ENCODE measurements at places on chromosomes 1 and 21.
A peak's percentile ranks its signal among the peaks of the same experiment; 100 is the strongest.

DNA sequence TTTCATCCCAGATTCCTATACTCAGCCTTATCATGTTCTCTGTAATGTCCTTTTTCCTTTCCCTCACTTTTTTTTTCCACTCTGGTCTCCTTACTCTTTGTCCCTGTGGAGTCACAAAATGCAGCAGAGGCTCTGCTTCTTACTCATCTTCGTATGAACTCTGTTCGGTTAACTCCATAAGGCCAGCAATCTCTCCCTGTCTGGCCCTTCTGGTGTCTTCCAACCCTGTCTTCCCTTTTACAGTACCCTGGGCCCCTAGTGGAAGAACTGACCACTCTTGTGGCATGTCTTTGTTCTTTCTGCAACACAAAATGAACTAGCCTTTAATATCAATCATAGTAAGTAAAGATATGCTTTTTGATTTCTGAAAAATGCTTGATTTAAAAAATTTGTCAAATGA lies 7.1 kb downstream of the CD101 start:
- no peak for DNase-seq

DNA sequence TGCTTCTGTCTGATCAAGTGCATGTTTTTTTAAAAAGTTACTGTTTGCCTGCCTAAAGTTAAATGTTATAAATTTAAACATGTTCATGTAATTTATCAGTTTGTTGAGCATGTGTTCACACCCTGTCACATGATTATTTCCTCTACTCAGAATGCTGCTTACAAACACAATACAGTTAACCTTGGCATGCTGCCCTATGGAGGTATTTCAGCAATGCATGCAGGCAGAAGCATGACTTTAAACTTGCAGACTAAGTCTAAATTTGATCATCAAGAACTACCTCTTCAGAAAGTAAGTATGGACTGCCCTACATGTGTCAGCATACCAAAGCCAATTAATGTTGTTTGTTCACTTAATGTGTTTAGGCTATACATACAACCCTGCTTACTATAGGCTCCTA lies 161.6 kb downstream of the LRRC40 start:
- DNase-seq = no peak

- no peak for DNase-seq
Measured at GRCh38 chr1:214966346-214966745, 116.2 kb upstream of the KCNK2 start.

DNA sequence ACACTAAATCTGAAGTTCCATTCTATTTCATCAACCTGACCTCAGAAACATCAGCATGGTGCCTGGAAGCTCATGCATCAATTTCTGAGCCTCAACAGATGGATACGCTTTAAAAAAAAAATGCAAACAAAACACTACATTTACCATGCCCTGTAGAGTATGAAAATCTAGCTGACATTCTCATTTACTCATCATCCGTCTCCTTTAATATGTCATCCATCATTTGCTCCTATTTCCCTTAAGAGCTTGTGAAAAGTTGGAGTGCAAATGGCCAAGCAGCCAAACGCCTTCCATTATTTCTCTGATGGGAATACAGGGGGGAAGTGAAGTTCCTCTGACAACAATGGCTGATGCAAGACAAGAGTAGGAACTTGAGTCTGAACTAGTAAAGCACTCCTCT lies 295.0 kb downstream of the TGFB2 start:
- no peak for DNase-seq

GRCh38 chr1:42552636-42553035 lies 89.5 kb downstream of the CCDC30 start:
- DNase-seq = no peak

GRCh38 chr1:228120857-228121489 lies 11.9 kb upstream of the MRPL55 start:
- no peak for DNase-seq

- no peak for DNase-seq
Measured at GRCh38 chr21:35488946-35489345, 439.8 kb upstream of the RUNX1 start.

GRCh38 chr1:186375929-186376319 lies 286 bp downstream of the ODR4 start:
- no peak for DNase-seq

GRCh38 chr1:200888349-200888838 lies 6.3 kb upstream of the INAVA start:
- DNase-seq = peak; percentile 57

DNA sequence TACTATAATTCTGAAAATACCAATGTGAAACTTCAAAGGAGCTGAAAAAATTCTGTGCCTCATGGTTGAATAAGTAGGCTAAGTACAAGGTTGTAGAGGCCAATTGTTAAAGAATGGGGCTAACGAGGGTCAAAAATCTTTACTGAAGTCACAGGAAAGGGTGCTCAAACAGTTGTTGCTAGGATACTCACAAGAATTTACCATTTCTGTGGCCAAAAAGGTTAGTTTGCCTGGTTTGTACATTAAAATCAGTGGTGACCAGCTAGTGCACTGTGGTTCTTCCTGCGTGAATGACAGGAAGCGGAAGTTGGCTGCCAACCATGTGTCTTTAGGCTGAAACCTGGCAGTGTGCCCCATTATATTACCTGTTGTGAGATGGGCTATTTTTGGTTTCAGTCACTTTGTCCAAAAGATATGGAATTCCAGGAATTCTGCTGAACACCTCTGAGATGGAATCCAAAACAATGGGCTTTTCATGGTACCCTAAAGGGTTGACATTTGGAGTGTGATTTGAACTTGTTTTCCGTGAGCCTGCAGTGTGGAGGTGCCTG lies 13.5 kb downstream of the MAP3K21 start:
- no peak for DNase-seq

DNA sequence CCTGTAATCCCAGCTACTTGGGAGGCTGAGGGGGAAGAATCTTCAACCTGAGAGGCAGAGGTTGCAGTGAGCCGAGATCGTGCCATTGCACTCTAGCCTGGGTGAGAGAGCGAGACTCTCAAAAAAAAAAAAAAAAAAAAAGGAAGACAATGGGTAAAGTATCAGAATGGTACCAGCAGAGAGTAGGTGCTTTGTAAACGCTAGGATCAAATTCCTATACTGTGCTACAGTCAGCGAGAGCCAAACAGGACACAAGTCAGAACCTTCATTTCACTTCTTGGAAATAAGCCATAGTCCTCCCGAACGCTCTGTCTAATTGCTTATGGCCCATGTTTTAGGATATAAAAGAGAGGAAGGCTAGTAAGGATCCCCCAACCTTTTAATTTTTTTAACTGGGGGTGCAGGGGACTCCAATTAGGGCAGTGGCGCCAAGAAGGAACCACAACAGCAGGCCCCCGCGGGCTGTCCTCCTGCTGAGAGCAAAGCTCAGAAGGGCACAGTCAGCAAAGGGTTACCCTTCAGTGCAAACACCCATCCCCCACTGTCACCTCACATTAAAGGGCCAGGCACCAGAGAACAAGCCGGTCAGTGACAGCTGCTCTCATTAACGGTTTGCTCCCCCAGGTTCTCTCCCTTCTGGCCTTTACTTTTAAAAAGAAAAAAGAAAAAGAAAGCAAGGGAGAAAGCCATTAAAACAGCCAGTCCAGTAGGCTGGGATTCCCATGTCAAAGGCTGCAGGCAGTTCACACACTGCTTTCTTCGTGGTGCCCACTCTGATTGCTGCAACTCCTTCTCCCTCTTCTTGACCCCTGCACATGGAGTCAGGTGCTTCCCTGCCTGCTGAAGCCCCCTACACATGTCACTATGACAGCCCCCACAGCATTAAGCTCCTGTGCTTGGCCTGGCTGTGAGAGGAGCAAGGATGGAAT lies 69.4 kb downstream of the PLPP3 start:
- DNase-seq = no peak

- DNase-seq = no peak
Measured at GRCh38 chr1:232577772-232578171, 52.2 kb downstream of the SIPA1L2 start.

- DNase-seq = no peak
Measured at GRCh38 chr1:2304921-2305681, 77.0 kb downstream of the SKI start.

DNA sequence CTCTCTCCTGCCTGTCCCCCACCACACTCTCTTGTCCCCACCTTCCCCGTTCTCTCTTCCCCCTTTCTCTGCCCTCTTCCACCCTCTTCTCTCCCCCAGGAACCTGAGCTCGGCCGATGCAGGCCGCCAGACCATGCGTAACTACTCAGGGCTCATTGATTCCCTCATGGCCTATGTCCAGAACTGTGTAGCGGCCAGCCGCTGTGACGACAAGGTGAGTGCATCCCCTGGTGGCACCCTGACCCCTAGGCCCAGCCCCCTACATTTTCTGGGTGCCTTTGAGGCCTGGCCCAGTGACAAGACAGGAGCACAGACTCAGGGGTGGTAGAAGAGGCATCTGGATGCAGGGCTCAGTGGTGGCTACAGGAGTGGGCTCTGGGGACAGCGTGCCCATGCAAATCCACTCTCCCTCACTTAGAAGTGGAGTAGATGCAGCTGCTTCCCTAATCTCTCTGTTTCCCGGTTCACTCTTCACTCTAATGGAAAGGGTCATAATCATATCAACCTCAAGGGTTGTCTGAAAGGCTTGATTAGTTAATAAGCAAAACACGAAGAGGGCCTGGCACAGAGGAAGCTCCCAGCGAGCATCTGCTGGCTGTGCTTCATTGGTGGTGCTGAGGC lies 37.0 kb downstream of the PKP1 start:
- no peak for DNase-seq

GRCh38 chr1:76013206-76013581 lies 61.4 kb upstream of the ST6GALNAC3 start:
- no peak for DNase-seq

DNA sequence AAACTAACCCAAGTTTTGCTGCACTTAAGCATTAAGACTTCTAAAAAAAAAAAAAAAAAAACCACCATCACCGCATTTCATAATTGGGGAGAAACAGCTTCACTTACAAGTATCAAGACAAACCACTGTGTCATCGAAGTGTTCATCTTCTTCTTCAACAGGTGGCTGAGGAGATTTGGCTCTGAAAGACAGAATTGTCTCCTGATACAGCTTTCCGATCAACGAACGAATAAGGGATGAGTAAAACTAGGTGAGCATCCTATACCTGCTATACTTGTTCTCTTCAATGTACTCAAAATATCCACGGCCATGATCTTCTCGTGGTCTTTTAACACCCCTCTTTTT lies 2.0 kb downstream of the HNRNPU start:
- DNase-seq = no peak

GRCh38 chr1:184160236-184160635 lies 108.7 kb downstream of the TSEN15 start:
- DNase-seq = no peak

- no peak for DNase-seq
Measured at GRCh38 chr1:147452809-147453208, 88.5 kb upstream of the BCL9 start.

- DNase-seq = no peak
Measured at GRCh38 chr21:17476006-17476405, 36.8 kb upstream of the CXADR start.

GRCh38 chr1:234986750-234987414 lies 141.8 kb downstream of the TOMM20 start:
- no peak for DNase-seq

DNA sequence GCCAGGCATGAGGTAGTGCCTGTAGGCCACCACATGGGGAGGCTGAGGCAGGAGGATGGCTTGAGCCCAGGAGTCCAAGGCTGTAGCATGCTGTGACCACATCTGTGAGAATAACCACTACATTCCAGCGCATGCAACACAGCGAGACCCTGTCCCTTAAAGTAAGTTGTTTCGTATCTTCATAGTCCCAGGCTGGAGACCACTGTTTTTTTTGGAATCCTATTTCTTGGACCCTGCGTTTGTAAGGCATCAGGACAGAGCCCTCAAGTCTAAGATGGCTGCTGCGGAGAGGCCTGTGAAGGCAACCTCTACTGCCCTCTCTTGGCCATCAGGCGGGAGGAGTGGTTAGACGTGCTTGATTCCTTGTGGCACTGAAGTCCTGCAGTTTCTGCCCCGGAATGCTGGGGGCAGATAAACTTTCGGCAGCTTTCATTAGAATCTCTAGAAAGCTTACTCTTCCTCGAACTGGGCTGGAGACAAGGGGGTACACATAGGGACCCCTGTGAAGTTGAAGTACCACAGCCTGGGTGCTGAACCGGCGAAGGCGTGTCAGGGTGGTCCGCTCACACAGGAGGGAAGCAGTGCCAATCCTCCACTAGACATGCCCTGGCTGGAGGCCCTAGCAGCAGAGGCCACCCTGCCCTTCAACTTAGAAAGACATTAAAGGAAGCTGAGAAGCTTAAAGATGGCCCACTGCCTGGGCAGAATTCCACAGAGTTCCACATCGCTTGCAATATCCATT lies 36.6 kb downstream of the RABIF start:
- peak; percentile 25 for DNase-seq

GRCh38 chr1:220918285-220918951 lies 39.2 kb downstream of the HLX start:
- no peak for DNase-seq

- DNase-seq = no peak
Measured at GRCh38 chr1:207407655-207408260, 46.4 kb upstream of the CR2 start.

GRCh38 chr21:34668803-34669148 lies at the start of gene CLIC6:
Gene CLIC6, plus strand, starts transcription at chr21:34668994. Its CDS starts 395 bp downstream, at chr21:34669389.
- no peak for DNase-seq

- DNase-seq = no peak
Measured at GRCh38 chr21:45632160-45632559, 11.4 kb upstream of the PCBP3 start.

- no peak for DNase-seq
Measured at GRCh38 chr1:60277269-60277668, 203.7 kb upstream of the C1orf87 start.

DNA sequence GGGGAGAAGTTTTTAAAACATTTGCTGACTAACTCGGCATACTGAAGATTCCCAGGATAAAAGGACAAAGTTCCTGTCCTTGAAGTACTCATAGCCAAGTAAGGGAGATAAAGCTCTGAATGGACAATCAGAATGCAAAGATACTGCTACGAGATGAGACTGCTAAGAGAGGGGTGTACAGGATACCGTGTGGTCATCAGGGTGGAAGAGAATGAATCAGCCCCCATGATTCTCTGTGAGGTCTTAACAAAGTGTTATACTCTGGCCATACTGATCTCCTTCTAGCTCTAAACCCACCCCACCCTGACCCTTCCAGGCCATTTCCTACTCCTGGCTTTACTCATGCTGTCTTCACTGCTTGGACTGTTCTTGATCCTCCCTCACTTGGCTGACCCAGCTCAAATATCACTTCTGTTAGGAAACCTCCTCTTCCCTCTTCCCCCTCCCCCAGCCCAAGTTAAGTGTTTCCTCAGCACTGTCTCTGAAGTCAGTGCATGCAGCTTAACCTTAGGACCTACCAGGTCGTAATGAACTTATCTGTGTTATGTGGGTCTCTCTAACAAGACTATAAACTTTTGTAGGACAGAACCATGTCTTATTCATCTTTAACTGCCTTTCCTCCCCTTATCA lies 15.8 kb upstream of the MAGOH start:
- no peak for DNase-seq
